ENCODE measurements at places on chromosomes 5 and 9.

DNA sequence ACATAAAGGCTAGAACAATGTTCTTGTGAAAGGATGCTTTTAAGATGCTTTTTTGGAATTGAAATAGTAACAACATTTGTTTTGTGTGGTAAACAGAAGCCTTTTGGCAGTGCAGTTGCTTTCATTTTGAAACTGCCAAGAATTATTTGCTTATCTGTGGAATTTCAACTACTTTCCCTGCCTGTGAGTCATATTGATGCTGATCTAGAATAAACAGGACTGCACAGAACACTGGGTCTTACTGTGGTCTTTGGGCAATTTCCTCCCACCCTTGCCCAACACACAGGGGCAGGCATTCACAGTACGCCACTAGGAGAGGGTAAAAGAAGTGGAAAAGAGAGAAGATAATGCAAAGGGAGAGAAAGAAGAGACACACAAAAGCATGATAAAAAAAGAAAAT is 483.7 kb downstream of the ELAVL2 start:
- peak; percentile 3 for DNase-seq

DNA sequence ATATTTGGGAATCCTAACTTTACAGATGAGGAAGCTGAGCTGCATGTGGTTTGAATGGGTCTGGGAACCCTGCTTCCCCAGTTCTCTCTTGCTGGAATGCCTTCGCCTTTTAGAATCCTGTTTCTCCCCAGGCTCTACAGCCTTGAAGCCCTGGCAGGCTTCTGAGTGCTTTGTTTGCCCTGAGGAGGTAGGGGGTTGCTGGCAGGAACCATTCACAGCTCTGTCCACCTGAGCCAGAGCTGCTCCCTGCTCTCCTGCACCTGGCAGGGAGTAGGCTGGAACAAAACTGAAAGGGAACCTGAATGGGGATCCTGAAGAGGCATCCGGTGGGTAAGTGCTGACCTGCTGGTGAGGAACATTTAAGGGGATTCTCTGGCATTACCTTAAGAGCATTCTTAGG is 33.0 kb downstream of the KIF4B start:
- no peak for DNase-seq

- no peak for DNase-seq
Measured at GRCh38 chr5:167578977-167579692, 712.3 kb upstream of the WWC1 start.

- DNase-seq: no peak
Measured at GRCh38 chr9:22039258-22039657, 30.2 kb upstream of the CDKN2B start.

GRCh38 chr9:79986437-79986836 is 414.7 kb downstream of the TLE4 start:
- no peak for DNase-seq

- DNase-seq: no peak
Measured at GRCh38 chr9:31023847-31024246, 1360.6 kb upstream of the ACO1 start.

DNA sequence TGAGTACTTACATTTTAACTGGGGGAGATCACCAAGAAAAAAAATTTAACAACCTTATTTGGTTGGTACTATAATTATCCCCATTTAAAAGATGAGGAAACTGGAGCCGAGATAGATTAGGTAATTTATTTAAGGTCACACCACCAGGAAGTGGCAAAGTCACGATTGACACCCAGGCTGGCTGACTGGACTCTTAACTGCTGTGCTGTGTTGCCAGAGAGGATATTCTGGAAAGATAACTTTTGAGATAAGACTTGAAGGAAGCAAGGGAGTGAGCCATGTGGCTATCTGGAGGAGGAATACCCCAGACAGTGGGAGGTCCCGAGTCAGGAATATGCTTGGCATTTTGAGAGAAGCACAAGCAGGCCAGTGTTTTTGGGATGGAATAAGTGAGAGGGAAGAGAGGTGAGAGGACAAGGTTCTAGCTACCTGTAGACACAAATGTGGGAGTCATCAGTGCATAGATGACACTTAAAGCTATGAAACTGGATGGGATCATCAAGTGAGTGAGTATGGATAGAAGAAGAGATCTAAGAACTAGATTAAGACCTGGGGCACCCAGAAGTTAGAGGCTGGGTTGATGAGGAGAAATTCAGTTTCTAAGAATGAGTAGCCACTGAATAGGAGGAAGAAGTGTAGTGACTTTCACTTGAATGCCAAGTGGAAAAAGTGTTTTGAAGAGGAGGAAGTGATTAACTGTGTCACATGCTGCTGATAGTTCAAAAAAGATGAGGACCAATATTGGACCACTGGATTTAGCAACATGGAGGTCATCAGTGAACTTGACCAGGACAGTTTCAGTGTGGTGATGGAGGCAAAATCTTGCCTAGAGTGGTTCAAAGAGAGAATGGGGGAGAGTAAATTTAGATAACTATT is 25.6 kb downstream of the PDE8B start:
- DNase-seq: no peak

- DNase-seq: peak; percentile 91
Measured at GRCh38 chr5:176784218-176785165, 25.9 kb upstream of the UNC5A start.

DNA sequence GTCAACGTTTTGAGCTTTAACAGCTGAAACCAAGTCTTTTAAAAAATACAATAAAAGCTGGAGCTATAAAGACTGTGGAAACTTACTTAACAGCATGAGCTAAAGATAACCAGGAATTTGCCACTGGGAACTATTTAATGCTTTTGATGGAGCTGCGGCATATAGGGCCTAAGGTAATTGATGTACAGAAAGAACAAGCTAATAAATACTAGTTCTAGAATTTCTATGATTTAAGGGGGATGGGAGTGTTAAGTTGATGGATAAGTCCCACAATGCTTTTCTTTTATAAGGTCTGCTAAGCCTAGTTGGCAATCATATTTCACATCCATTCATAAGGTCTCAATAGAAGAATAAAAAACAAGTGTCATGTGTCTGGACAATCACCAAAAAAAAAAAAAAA is 334.0 kb upstream of the DMAC1 start:
- no peak for DNase-seq

DNA sequence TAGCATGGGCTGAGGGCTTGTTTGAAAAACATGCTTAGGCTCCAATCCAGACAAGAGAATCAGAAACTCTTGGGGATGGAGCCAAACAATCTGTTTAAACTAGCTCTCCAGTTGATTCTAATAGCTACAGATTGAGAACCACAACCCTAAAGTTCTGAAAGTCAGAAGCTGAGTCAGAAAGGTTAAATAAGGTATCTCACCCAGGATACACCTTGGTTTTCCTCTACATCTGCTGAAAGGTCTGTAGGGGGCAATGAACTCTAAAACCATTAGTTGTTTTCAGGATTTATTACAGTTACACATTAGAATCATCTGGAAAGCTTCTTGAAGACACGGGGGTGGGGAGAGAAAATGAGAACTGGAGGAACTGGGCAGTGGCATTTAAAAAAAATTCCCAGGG is 5.7 kb downstream of the GFM2 start:
- DNase-seq: no peak

Measured in HTR-8/SVneo (cell line).